COR-L47 (cell line): ENCODE measurements at places on chromosomes 3 and 15.

GRCh38 chr3:166285001-166285400 is 447.8 kb upstream of the BCHE start:
- no peak for DNase-seq

GRCh38 chr3:168596175-168596823 is 500.6 kb upstream of the GOLIM4 start:
- no peak for DNase-seq

DNA sequence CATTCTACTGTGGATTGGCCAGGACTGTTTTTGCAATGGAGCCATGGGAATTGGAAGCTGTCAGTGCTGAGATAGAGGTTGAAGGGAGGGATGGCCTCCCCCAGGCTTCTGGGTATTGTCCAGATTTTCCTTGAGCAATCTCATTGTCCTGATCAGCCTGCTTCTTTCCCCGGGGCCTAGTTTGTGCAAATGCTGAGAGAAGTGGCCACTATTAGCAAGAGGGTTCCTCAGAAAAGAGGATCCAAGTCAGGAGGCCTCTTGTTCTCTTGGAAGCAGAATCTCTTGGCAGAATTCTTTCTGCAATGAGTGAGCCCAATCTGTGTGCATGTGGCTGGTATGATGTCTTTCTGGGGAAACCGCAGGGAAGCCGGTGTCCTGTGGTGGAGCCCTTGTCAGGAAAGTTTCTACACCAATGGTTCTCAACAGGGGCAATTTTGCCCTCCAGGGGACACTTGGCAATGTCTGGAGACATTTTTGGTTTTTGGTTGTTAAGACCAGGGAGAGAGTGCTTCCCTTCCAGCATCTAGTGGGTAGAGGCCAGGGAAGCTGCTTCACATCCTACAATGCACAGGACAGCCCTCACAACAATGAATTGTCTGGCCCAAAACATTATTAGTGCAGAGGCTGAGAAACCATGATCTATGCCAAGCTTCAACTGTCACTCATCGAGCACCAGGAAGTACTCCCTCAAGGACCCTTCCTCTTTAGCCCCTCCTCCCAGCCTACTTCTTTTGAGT is 2.0 kb downstream of the LIPC start:
- DNase-seq: no peak

DNA sequence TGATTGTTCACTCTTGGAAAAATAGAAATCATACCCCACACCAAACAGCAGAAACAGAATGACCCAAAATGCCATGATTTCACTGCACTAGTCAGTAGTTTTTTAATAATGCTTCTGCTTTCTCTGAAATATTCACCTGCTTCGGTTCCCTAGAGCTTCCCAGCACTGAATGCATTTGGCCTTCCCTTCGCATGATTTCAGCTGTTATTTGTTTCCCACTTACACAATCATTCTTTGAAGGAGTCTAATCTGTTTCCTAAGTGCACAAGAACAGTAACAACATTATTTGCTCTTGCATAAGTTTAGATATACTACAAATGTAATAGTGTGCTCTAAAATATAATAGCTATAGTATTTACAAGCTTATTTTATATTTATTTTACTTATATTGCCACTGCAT is 178.7 kb downstream of the STAC start:
- DNase-seq: no peak

- DNase-seq: no peak
Measured at GRCh38 chr3:30634761-30635735, 28.6 kb downstream of the TGFBR2 start.

DNA sequence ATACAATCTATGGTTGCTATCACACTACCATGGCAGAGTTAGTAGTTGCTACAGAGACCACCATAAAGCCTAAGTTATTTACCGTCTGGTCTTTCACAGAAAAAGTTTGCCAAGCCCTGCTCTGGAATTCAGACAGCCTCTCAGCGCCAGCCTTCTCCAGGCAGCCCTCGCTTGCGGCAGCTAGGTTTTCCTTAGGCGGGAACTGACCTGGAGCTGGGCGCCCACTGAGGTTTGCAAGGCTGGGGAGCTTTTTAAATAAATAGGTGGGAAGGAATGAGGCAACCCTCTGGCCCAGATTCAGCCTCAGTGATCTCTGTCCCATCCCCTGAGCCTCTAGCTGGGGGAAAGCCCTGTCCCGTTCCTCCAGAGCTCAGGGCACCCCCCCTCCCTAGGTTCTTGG is 1.2 kb downstream of the CTSH start:
- no peak for DNase-seq

DNA sequence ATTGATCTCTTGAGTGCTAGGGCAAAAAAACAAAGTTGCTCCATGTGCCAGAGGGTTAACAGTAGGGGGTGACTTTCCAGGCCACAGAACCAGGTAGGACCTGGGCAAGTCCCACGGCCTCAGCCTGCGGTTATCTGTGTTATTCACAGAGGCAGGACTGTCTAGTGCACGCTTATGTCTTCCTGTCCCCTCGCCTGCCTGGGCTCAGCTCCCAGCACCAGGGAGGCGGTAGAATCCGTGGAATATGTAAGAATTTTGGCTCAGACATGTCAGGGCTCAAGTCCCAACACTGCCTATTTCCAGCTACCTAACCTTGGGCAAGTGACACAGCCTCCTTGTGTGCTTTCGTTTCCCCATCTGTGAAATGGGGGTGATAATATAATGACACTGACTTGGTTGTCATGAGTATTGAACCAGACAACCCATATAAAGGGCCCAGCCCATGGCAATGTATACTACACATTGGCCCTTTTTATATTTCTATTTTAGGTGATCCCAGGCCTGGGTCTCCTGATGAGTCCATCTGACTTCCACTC is 44.3 kb upstream of the FLNB start:
- DNase-seq: no peak

GRCh38 chr3:194187233-194187944 is 51.4 kb downstream of the HES1 start:
- no peak for DNase-seq

GRCh38 chr15:90599644-90600043 is 69.9 kb downstream of the CRTC3 start:
- DNase-seq: no peak

GRCh38 chr3:153980252-153980590 is 141.0 kb upstream of the ARHGEF26 start:
- no peak for DNase-seq

GRCh38 chr3:72641684-72642083 is 206.6 kb downstream of the SHQ1 start:
- no peak for DNase-seq

GRCh38 chr3:100518983-100519382 is 26.6 kb downstream of the TMEM45A start:
- DNase-seq: no peak

GRCh38 chr3:120438665-120439370 is 12.0 kb downstream of the FSTL1 start:
- DNase-seq: no peak

DNA sequence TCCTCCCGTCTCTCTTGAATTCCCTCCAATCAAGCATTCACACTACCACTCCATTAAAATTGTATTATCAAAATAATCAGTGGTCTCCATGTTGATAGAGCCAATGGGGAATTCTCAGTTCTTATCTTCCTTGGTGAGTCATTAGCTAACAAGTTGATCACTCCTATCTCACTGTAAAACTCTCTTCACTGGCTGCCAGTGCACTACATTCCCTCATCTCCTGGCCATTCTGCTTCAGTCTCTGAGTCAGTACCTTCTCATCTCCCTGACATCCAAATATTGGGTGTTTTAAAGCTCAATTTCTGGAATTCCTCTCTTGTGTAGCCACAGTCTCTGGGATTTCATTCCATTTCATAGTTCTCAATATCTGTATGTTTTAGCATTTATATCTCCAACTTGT is 175.2 kb downstream of the ALDH1A2 start:
- no peak for DNase-seq

DNA sequence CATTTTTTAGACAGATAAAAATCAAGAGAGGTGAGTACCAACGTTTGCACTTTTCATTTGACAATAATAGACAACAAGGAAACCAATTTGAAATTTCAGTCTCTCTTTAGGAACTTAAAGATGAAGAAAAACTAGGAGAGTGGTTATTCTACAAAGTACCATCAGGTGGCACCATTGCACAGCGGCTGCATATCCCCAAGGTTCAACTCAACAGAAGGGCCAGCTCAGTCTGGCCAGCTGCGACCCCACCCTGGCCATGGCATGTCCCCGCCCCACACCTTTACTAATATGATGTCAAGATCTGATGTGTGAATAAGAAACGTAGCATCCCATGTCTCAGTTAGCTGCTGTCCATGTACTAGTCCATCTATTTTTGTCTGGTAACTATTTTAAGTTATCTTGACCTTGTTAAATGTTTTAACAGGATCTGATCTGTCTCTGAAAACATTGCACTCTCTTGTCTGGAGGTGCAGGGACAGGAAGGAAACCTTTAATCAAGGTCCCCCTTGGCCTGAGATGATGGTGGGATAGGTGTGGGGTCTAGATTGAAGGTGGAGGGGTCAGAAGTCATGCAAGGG is 35.5 kb upstream of the CGNL1 start:
- peak; percentile 45 for DNase-seq

- DNase-seq: no peak
Measured at GRCh38 chr3:4440951-4441350, 26.1 kb downstream of the SUMF1 start.

GRCh38 chr3:12656850-12657249 is 7.1 kb downstream of the RAF1 start:
- no peak for DNase-seq

DNA sequence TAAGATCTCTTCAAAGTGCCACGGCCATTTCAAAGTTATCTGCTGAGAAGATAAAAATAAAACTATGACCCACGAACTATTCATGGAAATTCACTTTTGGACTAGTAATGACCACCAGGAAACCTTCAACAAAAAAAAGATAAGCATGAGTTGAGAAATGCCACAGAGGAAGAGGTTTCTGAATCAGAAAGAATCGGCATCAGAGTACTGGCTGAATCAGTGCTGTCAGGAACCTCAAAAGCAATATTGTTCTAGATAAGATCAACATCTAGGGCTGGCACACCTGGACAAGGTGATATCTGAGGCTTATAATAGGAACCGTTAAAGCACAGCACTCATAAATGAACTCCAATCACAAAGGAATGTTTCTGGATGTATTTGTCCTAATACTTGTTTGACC is 72.7 kb downstream of the PEAK1 start:
- DNase-seq: no peak

DNA sequence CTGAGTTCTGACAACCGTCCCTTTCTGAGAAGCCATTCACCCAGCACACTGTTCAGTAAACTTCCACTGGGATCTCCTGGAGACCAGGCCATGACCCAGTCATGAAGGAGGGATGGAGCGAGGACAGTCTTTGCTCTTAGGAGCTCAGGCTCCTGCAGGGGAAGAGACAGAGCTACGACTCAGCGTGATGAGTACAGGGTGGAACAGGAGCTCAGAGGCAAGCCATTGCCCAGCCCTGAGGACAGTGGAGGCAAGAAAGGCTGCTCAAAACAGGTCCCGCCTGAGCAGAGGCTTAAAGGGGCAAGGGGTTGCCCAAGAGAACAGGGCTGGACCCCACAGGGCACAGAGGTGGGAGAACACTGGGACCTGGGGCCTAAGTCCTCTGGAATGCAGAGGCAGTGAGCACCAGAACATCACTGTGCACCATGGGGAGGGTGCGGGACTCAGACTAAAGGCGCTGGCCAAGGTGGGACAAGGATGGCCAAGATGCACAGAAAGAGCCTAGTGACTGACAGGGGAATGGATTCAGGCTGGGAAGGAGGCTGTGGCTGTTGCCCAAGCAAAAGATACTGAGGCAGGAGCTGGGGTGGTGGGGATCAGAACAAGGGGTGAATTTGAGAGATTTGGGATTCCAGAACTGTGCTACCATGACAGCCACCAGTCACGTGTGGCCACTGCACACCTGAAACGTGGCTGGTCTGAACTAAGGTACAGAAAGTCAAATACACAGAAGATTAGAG is 25.8 kb downstream of the TMEM43 start:
- no peak for DNase-seq

DNA sequence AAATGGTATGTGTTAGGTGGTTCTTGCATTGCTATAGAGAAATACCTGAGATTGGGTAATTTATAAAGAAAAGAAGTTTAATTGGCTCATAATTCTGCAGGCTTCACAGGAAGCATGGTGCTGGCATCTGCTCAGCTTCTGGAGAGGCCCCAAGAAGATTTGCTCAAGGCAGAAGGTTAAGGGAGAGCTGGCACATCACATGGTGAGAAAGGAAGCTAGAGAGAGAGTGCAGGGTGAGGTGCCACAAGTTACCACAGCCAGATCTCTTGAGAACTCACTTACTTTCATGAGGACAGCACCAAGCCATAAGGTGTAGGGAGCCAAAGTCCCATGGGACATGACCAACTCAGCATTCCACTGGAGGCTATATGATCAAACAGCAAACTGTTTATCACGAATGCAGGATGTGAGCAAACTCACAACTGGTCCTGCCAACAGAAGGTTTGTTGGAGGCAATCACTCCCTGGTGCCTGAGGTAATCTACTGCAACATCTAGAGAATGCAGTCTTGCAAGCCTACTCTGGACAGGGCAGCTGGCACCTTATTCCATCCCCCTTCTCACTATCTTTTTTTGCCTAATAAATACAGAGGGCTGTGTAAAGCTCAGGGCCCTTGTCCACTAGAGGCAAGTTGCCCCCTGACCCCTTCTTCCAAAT is 28.1 kb upstream of the CCR2 start:
- DNase-seq: no peak

- no peak for DNase-seq
Measured at GRCh38 chr3:5012367-5012766, 33.1 kb downstream of the BHLHE40 start.

DNA sequence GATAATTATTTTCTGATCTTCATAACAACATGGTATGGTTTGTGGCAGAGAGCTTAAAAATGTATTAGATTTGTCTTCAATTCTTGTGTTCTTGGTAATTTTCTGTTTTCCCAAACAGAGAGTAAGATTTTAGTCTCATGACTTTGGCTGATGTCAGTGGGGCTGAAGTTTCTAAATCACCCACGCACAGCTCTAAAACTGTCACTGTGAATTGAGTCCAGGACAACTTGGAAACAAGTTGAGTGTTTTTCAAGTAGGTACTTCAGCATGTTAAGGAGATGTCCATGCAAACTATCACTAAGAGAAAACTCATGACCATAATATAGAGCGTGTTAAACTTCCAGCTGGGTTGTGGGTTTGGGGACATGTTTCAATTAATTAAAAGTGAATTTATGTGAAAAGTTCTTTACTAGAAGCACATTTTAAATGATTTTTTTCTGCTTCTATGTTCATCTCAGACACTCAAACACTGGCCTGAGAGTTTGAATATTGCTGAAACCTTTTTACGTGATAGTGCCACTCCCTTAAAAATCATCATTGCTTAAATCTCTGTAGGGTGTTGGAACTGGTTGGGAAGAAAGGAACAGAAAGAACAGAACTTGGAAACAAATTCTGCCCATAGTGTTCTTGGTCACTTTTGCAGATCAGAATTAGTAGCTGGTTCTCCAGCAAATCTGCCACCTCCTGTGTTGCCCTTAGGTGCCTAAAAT is 89.8 kb downstream of the KLHL25 start:
- DNase-seq: no peak

DNA sequence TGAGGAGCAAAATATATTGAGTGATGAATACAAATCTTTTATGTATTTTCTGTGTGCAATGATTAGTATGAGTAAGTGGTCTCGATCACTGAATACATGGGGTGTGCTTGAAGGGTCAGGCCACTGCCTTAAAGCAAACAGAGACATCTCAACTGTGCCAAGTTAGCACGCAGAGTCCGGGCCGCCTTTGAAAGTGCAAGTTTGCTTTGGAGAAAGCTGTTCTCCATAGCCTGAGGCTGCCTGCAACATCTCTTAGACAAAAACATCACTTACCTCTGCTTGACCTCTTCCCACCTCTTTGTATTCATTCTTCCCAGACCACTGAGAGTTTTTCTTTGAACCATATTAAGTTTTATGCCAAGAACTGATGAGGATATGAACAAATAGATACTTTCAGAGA is 267.0 kb downstream of the ZBTB20 start:
- DNase-seq: peak; percentile 96
